Thoracic aorta (tissue), 2 donors: ENCODE measurements at places on chromosomes 3 and 15. TPM values are rescaled to one million over a fixed set of nuclear protein-coding genes. Genes with fewer than 3 reads are reported as not detected.

LRRC2 gene
- total RNA-seq = 0.42 TPM

CCK gene
- not detected for total RNA-seq

STAC gene
- total RNA-seq = 62.3 TPM

EXD1 gene
- not detected for total RNA-seq

CAMK1 gene
- total RNA-seq = 69.7 TPM
